Left lobe of liver (tissue), 2 donors: ENCODE measurements at places on chromosomes 1 and 21.

DNA sequence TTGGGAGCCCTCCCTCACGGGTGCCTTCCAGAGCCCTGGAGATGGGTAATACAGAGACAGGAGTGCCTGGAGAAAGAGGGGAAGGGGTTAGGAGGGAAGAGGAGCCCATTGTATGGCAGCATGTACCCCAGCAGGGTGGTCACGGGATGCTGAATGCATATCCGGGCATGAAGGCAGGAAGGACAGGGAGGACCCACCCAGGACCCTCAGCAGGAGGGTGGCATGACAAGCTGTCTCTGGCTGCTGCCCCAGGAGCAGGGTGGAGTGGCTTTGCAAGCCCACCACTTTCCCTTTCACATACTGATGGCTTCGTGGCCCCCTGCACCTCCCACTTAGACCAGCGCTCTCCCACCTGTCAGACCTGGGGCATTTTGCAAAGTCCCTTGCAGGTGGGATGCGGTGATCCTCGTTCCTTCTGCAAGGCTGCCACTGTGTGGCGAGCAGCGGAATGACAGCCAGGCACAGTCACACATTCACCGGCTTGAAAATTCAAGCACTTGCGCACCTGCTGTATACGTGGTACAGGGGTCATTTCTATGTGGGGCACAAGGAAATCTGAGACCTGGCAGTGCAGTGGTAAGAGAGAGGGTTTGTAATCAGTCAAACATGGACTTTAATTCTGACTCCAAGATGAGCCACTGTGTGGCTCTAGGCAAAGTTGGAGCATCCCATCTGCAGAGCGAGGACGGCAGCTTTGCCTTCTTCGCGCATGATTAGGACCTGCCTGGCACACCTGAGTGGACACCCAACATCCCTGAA is 53.2 kb upstream of the TMEM51 start:
- DNase-seq: no peak

GRCh38 chr1:52571783-52572182 is 18.9 kb upstream of the TUT4 start:
- no peak for DNase-seq

DNA sequence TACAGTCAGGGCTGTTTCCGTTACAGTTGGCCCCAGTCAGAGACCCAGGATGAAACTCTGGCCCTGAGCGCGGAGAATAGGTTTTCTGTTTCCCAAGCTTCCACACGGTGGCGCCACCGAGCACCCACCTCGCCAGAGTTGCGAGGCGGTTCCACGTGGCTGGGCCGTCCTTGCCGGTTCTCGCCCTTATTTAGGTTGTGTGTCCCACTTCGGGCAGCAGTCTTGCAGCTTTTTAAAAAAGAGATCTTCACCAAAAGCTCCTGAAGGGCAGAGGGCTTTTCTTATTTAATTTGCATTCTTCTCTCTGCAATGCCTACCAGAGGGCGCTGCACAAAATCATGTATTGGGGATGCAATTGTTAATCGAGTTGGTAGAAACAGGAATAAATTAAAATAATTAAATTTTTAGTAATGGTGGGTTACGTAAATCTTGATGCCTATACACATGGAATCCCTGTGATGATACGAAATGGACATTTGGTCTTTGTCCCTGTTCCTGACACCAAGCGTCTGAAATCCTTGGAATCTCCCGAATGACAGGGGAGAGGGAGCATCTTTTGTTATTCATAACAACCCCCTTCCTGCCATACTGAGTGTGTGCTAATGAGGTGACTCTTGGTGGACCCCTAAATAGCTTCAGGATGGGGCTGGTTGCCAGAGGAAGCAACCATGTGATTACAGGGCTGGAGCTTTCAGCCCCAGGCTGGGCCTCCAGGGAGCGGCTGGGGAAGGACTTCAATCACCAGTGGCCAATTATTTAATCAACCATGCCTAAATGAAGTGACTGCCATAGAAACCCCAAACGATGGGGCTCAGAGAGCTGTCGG is 5.6 kb upstream of the S100A7 start:
- no peak for DNase-seq

DNA sequence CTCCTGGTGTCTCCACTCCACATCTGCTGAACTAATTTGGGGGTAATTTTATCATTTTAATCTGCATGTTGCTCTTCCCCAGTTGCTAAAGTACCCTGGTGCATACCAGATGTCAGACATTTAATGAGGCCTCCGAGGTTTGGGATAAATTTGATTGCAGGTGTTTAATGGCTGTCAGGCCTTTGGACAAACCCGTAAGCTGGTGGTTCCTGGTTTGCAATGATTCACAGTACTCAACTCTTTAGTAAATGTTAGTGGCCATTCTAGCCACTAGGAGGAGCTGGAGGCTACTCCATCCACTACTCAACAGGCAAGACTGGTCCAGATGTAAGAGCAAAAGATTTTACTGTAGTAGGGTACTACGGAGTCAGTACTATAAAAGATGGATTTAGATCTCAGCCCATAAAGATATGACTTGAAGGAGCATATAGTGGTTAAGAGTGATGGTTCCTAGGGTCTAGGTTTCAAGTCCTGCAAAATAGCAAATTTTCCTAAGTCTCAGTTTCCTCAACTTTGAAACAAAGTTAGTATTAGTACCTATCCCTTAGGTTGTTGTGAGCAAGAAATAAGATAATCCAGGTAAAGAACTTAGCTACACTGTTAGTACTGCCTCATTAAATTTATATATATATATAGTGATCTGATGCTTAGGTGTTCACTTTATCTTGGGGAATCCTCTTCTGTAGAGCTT is 132.8 kb downstream of the SNX7 start:
- no peak for DNase-seq

- DNase-seq: no peak
Observed at GRCh38 chr1:44592208-44593145, 81.8 kb downstream of the TMEM53 start.

GRCh38 chr1:190226006-190226405 is 251.7 kb downstream of the BRINP3 start:
- no peak for DNase-seq
